Left kidney (tissue), 8 donors: ENCODE measurements at places on chromosomes 7 and 10. TPM values are rescaled to one million over a fixed set of nuclear protein-coding genes. Genes with fewer than 3 reads are reported as not detected.

The FGL2 gene
- polyA plus RNA-seq, result 56.0 TPM

The GPR37 gene
- 2.0 TPM for polyA plus RNA-seq

The GIMAP2 gene
- polyA plus RNA-seq, result 7.2 TPM

The PTN gene
- 176 TPM for polyA plus RNA-seq

The FAM13C gene
- 7.1 TPM for polyA plus RNA-seq

The SGPL1 gene
- 78.4 TPM for polyA plus RNA-seq

DNA sequence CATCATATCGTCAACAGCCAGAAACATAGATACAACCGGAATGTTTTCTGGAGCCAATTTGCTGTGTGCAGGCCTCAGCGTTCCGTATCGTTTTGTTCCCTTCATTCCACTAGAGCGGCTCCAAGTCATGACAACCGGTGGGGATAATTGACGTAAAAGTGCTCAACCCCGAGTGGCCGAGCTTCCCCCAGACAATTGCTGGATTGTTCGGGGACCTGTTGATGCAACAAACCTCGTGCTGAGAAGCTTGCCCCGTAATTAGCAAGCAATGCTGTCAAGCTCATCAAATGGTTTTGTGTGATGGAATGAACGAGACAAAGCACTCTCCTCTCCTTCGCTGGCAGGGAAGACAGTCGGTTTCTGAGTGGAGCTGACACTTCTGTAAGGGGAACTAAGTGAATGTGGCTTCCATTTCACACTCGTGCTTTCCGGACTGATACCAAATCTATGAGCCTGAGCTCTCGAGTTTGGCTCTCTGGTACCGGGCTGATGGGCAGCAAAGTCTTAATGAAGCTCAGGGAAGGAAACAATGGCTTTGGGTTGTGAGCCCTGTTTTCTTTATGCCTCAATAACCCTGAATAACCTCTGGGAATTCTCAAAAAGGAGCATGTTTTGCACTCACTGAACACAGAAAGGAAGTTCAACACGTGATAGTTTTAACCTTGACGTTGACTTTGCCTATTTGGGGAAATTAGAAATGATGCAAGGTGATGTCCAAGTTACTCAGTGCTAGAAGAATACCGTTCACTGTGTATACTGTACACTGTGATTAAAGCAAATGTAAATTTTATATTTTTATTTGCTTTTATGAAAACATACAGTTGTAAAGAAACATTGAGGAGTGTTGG lies 220.5 kb downstream of the BAMBI start:
- DNase-seq, result no peak

DNA sequence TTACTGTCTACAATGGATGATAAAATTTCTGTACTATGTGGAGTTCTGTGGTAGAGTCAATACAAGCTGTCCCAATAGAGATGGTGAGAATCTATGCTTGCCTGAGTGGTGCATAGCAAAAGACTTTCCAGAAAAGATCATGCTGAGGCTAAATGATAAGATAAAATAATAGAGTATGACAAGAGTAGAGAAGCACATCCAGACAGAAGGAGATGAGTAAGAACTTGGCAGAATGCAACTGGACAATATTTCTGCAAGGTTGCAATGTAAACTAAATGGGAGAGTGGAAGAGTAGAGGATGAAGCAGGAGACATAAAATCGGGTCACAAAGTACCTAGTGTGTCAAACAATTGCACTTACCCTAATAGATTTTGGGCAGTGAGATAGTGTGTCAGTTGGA lies 347.6 kb downstream of the MDFIC start:
- no peak for DNase-seq

GRCh38 chr7:154767142-154767541 lies 235.8 kb downstream of the PAXIP1 start:
- DNase-seq, result no peak

- DNase-seq, result no peak
Observed at GRCh38 chr10:5484205-5484604, 15.2 kb downstream of the CALML5 start.
